ENCODE measurements at places on chromosomes 13 and 19.

GRCh38 chr13:40109351-40109844 is 453.9 kb downstream of the COG6 start:
- DNase-seq: peak; percentile 88

DNA sequence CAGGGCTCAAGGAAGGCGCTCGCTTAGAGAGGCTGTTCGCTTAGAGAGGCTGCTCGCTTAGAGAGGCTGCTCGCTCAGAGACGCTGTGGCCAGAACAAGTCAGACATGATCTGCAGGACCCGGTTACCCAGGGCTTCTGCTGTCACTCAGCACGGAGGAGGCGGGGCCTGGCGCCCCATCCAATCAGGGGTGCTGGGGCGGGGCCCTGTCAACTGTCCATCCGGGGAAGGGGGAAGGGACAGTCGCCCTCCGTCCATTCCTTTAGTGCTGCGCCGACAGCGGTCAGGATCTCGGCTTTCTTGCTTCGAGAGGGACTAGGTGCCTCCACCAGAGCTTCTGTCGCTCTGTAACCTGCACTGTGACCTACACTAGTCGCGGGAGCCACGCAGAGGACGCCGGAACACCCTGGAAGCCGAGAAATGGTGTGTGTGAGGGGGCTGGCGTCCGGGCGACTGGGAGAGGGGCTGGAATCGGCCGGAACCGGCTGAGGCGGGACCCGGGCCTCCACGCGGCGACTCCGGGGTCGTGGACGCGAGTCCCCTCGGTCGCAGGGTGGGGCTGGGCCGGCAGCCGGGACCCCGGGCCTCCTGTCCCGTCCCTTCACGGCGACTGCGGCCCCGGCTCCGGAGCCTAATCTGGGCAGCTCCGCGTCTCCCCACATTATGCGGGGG is at the start of gene ZNF440:
ZNF440 (plus strand) TSS at position 245 of the 671 bp plus-strand sequence; CDS start at position 420, 175 bp downstream.
- peak; percentile 94 for DNase-seq

- DNase-seq: no peak
These were observed 30.3 kb upstream of the ZNF492 start for GRCh38 chr19:22603518-22604440.

DNA sequence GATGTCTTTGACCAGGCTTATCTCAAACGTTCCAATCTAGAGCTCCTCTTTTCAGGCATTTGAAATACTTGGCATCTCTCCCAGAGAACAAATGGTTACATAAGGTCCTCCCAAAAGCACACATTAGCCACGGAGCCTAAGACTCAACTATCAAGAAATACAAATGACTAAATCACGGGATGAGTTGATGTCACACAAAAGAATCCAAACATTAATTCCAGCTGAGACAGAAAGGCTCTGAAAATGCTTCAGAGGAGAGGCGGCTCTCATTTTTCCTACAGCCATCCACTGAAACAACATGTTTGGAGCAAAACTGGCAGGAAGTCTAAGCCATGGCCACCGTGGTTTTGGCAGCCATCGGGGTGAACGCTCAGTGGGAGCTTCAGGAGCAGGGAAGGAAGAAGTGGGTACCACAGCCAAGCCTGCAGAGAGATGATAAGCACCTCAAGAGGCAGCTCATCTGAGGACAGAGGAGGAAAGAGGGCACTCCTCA is 122.5 kb downstream of the STK24 start:
- DNase-seq: peak; percentile 48

DNA sequence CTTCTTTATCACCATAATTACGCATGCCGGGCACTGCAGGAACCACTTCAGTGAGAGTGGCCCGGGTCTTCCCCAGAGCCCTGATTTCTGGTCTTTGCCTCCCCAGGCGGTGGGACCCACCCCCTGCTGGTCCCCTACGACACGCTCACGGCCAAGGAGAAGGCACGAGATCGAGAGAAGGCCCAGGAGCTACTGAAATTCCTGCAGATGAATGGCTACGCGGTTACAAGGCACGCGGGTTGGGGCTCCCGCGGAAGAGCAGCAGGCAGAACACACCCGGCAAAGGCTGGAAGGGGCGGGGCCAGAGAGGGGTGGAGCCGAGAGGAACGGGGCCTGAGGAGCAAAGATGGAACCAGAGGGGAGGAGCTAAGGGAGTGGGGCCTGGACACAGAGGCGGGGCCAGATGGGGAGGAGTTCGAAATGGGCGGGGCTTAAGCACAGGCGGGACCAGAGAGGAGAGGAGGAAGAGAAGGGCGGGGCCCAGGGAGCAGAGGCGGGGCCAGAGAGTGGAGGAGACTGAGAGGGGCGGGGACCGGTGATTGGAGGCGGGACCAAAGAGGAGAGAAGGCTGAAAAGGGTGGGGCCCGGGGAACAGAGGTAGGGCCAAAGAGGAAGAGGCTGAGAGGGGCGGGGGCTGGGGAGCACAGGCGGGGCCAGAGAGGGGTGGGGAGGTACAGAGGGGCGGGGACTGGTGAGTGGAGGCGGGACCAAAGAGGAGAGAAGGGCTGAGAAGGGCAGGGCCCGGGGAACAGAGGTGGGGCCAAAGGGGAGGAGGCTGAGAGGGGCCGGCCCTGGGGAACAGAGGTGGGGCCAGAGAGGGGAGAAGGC is 73.4 kb downstream of the RYR1 start:
- peak; percentile 77 for DNase-seq

DNA sequence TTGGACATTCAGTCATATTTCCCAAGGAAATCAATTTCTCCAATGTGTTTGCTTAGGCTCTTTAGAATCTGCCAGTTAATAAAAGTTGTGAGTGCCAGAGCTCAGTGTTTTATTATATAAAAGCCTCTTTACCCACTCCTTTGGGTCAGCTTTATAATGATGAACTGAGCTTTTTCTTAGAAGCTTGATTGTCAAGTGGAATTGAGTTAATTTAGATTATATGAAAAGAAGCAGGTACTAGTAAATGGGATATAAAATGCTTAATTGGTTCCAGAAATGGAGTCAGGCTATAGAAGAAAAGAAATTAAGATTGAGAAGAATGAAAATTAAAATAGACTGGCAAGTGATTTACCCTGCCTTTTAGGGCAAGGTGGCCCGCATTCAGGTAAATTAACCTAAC is 363.2 kb downstream of the SLITRK6 start:
- no peak for DNase-seq

GRCh38 chr19:4045597-4046361 is 20.9 kb downstream of the ZBTB7A start:
- DNase-seq: no peak

GRCh38 chr13:71758828-71759227 is 108.2 kb downstream of the DACH1 start:
- DNase-seq: no peak

- no peak for DNase-seq
These were observed 33.9 kb upstream of the SLC7A10 start for GRCh38 chr19:33259539-33259938.

DNA sequence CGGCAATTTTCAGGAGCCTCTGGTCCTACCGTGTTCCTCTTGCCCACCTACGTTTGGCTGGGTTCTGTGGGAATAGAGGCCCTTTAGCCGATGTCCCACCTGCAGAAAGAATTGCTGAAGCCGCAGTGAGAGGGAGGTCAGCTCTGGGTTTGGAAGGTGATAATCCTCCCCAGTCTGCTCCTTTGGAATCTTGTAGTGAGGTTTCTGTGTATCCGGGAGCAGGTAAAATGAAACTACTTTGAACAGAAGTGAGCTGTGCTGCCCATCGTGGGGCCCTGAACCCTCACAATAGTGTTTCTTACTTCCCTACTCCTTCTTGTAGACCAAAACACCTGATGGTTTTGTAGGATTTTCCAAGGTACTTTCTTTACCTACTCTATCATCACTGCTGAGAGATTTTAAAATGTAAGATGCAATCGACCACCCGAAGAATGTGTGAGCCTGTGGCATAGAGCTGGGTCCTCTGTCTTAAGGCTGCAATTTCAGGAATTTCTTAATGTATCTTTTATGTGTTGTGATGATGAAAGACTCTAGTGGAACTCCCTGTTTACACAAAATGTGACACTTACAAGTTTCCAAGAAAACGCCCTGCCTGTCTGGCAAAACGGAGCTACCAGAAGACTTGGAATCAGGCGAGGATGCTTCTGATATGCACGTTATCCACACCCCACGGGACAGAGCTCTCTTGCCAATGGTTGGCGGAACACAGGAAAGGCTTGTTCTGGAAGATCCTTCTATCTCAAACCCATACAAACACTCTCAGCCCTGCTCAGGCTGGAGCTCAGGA is 76.1 kb downstream of the RGCC start:
- DNase-seq: no peak

GRCh38 chr13:106942563-106942962 is 374.6 kb upstream of the ARGLU1 start:
- DNase-seq: no peak

- DNase-seq: no peak
These were observed 5.8 kb downstream of the GMIP start for GRCh38 chr19:19637523-19638251.

DNA sequence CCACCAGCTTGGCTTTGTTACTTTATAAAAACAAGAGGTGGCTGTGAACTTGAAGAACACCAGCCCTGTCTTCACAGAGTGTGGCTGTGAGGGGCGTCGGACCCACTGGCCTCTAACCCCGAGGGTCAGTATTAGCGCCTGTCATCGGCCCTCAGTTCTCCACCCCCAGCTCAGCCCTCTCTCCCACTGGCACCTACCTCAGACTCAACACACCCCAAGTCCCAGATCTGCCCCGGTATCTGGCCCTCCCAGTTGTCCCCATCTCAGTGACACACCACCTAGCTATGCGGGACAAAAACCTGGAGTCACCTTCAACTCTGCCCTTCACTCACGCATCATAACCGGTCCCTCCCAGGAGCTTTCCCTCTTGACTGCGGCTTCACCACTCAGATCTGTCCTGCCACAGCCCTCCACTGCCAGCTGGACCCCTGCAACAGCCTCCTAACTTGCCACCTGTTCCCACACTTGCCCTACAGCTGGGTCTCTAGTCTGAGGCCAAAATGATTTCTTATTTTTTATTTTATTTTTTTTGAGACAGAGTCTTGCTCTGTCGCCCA is 45.4 kb downstream of the PEPD start:
- no peak for DNase-seq

GRCh38 chr13:113740286-113740556 is 18.8 kb upstream of the TMEM255B start:
- DNase-seq: no peak

GRCh38 chr13:35736876-35737275 is 260.4 kb upstream of the MAB21L1 start:
- DNase-seq: no peak

GRCh38 chr19:12913851-12914690 is 5.0 kb downstream of the SYCE2 start:
- peak; percentile 39 for DNase-seq

GRCh38 chr19:10270616-10271394 is at the start of gene ICAM1:
TSS of gene ICAM1 (plus strand) at chr19:10271120. CDS start at chr19:10271160, 40 bp downstream.
- DNase-seq: peak; percentile 95

GRCh38 chr13:26707122-26708006 is 53.2 kb downstream of the GPR12 start:
- DNase-seq: peak; percentile 71

GRCh38 chr13:45328661-45329111 is 12.3 kb downstream of the TPT1 start:
- DNase-seq: no peak

DNA sequence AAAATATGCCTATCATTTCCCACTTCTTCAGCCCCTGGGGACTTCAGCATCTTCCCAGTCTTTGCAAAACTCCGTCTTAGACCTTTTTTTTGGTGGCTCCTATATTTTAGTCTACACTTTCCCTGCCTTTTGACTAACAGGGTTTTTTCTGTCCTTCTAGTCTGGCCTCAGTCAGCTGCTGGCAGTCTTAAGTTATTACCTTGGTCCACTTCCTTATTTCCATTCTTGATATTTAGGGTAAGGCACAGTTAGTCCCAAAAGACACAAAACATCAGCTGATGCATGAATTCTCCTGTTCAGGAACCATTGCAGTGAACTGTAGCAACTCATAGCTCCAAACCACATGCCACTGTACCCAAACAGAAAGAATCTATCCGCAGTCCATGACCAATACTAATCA is 234.6 kb upstream of the RFC3 start:
- no peak for DNase-seq

DNA sequence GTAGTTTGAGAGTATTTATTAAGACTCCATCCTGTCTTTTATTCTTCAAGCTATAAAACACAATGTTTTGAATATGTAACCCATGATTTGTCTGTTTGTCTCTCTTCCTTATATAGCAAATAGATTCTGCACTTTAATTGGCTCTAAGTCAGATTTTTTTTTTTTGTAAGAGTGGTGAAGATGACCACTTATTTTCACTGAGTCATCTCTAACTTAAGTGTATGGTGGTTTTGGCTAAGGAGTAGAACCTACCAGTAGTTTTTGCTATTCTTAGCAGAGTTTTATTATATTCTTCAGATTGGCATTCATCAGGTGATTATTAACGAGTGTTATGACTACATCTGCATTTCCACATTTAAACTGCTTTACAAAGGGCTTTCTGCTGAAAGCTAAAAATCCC is 194.7 kb downstream of the LMO7 start:
- DNase-seq: no peak

DNA sequence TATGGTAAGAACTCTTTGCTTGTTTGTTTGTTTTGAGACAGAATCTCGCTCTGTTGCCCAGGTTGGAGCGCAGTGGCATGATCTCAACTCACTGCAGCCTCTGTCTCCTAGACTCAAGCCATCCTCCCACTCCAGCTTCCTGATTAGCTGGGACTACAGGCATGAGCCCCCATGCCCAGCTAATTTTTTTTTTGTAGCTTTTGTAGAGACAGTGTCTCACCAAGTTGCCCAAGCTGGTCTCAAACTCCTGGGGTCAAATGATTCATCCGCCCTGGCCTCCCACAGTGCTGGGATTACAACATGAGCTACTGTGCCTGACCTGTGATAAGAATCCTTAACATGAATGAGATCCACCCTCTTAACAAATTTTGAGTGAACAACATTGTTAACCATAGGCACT is 183.9 kb upstream of the TSHZ3 start:
- DNase-seq: no peak

DNA sequence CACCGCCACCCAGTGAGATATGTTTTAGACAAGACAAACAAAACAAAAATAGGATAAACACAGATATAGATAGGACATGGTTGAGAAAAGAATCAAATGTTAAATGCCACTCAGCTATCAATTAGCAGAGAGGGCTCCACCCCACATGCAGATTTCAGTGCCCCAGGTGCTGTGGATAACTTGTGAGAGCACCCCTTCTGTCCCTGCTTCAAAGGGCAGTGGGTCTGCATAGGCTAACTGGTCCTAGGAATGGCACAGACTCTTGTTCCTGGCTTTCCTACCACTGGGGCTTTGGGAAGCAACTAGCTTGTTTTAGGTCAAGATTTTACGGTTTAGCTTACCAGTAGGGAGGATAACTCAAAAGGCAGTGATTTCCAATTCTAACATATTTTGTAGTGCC is 460.3 kb downstream of the TSHZ3 start:
- DNase-seq: no peak

GRCh38 chr19:38304866-38305429 is 897 bp downstream of the C19orf33 start:
- DNase-seq: peak; percentile 70

DNA sequence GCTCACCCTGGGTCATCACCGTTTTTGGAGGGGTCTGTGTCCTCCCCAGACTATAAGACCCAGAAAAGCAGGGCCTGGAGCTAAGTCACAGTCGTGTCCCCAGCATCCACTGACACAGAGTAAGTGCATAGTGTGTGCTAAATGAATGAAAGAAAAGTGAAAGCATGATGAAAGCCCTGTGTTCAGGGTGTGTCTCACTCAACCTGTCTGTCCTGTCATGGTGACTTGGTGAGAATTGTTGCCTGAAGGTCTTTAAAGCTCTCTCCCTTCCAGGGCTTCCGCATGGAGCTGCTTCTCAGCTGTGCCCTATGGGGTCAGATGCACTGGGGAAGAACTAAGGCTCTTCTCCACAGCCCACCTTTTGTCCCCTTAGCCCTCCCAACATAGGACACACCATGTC is 20.5 kb upstream of the IGFL1 start:
- DNase-seq: no peak
